ENCODE measurements at places on chromosomes 6 and 20. TPM values are rescaled to one million over a fixed set of nuclear protein-coding genes. Genes with fewer than 3 reads are reported as not detected.

The RIPPLY2 gene
- total RNA-seq, result not detected

The B3GALT4 gene
- 15.8 TPM for total RNA-seq

The NKAIN4 gene
- not detected for total RNA-seq

The CTSZ gene
- total RNA-seq, result 130 TPM

The VGLL2 gene
- total RNA-seq, result 0.28 TPM

The TPBG gene
- total RNA-seq, result 21.0 TPM

DNA sequence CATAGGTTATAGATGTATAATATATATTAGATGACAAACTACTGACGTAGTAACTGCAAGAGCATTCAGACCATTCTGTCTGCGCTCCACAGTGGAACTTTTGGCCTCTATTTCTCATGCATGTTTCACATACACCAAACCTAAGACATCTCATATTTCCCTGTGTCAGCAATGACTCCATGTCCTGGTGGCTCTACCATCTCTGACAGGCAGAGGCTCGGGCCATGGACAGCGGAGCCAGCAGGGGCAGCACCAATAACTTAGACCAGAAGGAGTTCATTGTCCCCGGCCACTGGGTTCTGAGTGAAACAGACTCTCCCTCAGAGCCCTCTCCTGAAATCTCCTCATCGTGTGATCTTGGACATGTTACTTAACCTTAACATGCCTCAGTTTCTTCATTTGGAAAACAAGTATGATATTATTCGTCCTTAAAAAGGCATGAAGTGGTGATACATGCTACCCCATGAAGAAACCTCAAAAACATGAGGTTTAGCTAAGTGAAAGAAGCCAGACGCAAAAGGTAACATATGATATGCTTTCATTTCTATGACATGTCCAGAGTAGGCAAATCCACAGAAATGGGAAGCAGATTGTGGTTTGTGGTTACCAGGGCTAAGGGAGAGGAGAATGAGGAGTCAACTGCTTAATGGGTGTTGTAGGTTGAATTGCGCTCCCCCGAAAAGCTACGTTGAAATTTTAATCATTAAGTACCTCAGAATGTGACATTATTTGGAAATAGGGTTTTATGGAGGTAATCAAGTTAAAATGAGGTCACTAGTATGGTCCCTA, 564.0 kb upstream of the JARID2 start:
- no peak overlapping the region for H3K27ac ChIP-seq
- no peaks in the 10 kb centered on the region for H3K27me3 ChIP-seq
- no peak for DNase-seq
- H3K4me1 ChIP-seq, result no peaks in the 10 kb centered on the region
- no peak overlapping the region for H3K4me3 ChIP-seq

DNA sequence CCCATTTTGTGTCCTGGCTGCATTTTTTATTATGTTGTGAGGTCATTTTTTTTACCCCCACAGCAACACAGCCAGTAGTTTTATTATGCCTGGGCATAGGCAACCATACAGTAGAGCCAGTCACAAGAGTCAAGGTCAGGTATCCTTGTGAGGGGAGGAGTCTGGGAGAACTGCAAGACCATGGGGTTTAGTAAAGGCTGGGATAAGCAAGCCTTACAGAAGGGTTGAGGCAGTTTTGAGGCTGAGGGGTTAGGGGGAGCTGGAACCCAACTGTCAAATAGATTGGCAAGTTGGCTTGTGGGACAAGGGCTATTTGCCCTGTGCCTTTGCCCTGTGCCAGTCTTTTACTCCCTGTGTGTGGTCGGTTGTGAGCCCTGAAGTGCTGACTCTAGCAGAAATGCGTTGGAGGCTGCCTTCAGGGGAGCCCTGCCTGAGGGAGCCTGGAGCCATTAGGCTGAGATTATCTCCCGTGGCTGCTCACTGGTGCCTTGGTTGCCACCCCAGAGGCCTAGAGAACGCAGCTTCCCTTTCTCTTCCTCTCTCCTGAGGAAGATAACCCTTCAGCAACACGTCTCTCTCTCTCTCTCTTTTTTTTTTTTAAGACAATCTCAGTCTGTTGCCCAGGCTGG, 31.1 kb downstream of the RALY start:
- H3K4me1 ChIP-seq, result no peaks in the 10 kb centered on the region
- no peak for DNase-seq
- no peak overlapping the region for H3K4me3 ChIP-seq
- no peaks in the 10 kb centered on the region for H3K27me3 ChIP-seq
- H3K36me3 ChIP-seq, result no peaks in the 10 kb centered on the region

GRCh38 chr6:129695373-129696027, 14.5 kb downstream of the ARHGAP18 start:
- H3K27me3 ChIP-seq, result no peaks in the 10 kb centered on the region
- DNase-seq, result no peak
- H3K27ac ChIP-seq, result no peak overlapping the region
- no peaks in the 10 kb centered on the region for H3K4me1 ChIP-seq
- H3K36me3 ChIP-seq, result no peaks in the 10 kb centered on the region

GRCh38 chr6:98590136-98590681, 244.2 kb upstream of the POU3F2 start:
- H3K4me1 ChIP-seq, result no peaks in the 10 kb centered on the region
- no peaks in the 10 kb centered on the region for H3K36me3 ChIP-seq
- no peak for DNase-seq
- H3K27ac ChIP-seq, result no peak overlapping the region
- H3K4me3 ChIP-seq, result no peak overlapping the region

DNA sequence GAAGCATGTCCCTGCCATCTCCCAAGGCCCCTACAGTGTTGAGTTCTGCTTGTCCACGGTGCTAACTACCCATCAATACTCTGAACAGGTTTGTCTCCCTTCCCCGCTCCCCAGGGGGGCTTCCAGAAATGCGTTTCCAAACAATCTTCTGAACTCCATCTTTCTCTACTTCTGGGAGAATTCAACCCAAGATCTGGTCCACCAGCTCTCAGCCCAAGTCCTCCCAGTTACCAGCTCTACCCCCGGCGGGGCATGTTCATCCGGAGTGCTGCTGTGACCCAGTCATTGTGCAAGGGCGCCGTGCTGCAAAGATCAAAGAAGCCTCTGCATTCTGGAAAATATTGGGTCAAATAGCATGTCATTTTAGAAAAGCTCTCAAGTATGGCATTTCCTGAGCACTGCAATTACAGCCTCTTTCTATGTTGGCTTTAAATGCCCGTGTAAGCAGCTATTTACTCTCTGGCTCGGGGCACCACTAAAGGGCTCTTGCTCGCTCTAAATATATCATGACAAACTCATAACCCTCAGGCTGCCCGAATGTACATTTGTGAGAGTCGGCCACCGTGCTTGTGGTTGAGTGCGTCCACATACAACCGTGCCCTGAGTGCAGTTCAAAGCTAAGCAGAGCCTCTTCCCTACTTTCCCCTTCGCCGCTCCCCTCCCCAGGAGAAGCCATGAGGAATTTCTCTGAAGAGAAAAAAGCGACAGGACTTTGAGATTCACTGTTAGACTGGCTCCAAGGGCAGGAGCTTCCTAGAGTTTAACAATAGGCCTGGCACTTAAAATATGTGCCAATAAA, 71.6 kb downstream of the BANF2 start:
- DNase-seq, result no peak
- H3K27ac ChIP-seq, result no peak overlapping the region
- H3K27me3 ChIP-seq, result no peaks in the 10 kb centered on the region

Data from prostate gland (tissue), 2 donors.